ENCODE measurements at places on chromosomes 1 and 21. TPM values are rescaled to one million over a fixed set of nuclear protein-coding genes. Genes with fewer than 3 reads are reported as not detected.

GRCh38 chr1:160705742-160706141 lies 5.9 kb downstream of the CD48 start:
- no peak for DNase-seq

DNA sequence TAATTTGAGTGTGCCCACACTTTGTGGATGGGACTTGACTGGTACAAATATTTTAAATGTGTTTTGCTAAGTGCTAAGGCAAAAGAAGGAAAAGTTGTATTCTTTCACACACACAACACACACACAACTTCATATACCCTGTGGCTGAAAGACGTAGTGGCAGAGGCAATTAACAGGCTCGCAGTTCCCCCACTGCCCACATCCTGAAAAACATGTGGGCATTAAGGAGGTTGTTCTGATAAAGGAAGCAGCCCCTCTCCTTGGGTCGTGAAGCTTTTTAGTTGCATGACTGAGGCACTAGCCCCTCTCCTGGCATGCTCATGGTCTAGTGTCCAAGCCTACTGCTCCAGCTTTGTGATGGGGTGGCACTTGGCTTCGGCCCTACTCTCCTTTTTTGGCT lies 14.3 kb upstream of the ADAM30 start:
- DNase-seq, result no peak

SYT11 gene
- total RNA-seq, result 41.0 TPM

CLCA4 gene
- total RNA-seq, result not detected
